ENCODE measurements at places on chromosomes 5 and 9.
A peak's percentile ranks its signal among the peaks of the same experiment; 100 is the strongest.

DNA sequence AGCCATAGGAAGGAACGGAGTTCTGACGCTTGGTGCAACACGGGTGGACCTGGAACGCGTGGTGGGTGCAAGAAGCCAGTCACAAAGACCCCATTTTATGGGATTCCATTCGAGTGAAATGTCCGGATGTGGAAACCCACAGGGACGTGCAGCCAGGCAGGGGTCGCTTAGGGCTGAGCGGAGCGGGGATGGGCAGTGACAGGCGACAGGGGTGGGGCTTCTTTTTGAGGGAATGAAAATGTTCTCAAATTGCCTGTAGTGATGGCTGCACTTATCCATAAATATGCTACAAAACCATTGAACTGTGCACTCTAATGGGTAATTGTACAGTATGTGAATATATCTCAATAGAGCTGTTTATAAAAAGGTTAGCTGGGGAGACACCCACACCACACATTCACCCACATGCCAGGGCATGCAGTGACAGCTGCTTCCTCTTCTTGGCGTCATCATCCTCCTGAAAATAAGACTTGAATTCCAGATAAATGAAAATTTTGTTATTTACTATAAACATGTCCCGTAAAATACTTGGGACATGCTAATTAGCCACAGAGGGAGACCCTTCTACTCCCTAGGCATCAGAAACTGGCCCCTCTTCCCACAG lies 71.3 kb upstream of the OLFM1 start:
- DNase-seq: no peak

GRCh38 chr5:1806974-1807373 lies 5.8 kb downstream of the NDUFS6 start:
- DNase-seq: no peak

GRCh38 chr5:103021314-103021713 lies 98.6 kb downstream of the GIN1 start:
- DNase-seq: no peak

GRCh38 chr5:53406630-53407316 lies 73.7 kb upstream of the FST start:
- no peak for DNase-seq

GRCh38 chr9:1125741-1126140 lies 75.6 kb downstream of the DMRT2 start:
- DNase-seq: no peak

- no peak for DNase-seq
These were observed 178.8 kb downstream of the CSNK1G3 start for GRCh38 chr5:123690821-123691220.

DNA sequence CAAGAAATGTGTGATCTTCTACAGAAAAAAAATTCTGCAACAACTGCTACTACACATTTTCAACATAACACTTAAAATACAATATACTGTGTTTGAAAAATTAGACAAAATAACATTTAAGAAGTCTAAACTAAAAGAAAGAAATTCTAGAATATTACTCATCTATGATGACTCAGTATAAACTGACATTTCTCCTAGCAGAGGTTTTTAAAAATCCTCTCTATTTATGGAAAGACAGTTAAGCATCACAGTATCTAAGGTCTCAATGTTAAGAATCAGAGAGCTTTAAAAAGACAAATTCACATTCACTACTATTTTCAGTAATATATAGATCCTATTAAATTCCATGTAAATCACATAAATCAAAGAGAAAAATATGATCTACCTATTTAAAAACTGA lies 61.3 kb downstream of the NR2F1-AS1 start:
- DNase-seq: no peak

DNA sequence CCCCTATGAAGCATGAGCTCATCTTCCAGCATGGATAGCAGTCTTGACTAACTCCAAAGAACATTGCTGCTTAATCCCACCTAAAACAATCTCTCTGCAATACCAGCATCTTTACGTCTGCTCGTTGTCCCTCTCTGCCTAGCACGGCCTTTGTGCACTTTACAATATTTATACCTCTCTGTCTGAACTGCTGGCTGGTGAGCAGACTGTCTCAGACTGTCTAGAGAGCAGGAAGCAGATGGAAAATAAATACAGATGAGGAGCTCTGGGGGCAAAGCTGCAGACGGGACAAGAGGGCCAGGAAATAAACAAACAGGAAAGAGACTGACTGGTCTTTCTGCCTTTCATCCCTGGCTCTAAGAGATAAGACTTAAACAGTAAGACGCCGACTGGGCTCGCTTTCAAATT lies 224.8 kb downstream of the ENC1 start:
- no peak for DNase-seq

GRCh38 chr9:35056571-35057270 lies 15.7 kb downstream of the VCP start:
- no peak for DNase-seq

GRCh38 chr5:138448481-138449398 lies 9.9 kb downstream of the REEP2 start:
- no peak for DNase-seq

DNA sequence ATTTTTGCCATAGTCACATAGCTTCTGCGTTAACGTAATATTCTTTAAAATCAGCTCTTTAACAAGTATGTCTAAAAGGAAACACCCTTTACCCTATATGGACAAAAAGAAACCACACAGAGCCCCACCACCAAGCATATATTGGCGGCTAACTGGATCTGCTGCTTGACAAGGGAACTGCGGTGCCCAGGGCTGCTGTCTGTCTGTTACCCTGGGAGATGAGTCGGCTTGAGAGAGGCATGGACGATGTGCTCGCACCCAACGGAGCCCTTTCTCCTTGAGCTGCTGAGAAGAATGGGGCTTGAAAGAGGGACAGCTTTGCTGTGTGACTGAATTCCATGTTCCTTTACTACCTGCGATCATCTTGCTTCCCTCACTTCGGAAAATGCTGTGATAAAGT lies 158.6 kb upstream of the SHB start:
- no peak for DNase-seq

DNA sequence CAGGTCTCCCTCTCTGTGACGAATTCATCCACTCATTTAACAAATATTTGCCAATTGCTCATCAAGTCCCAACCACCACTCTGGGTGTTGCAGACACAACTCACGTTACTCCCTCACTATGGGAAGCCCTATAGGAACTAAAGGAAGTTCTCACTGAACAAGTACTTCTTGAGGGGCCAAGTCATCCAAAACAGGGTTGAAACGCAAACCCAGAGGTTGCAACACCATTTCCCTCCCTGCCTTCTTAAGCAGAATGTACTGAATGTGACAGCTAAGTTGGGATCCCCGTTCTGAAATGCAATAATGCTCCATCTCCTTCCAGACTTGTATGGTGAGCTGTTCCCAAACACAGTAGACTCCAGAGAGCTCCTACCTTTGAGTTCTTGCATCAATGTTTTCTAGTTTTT lies 34.3 kb downstream of the EPB41L4B start:
- no peak for DNase-seq

GRCh38 chr9:96327694-96328352 lies 25.8 kb upstream of the HSD17B3 start:
- DNase-seq: no peak

- DNase-seq: no peak
These were observed 5.6 kb downstream of the MIGA2 start for GRCh38 chr9:129042016-129042415.

- DNase-seq: no peak
These were observed 45.3 kb upstream of the TRAF1 start for GRCh38 chr9:120971938-120972337.

- DNase-seq: no peak
These were observed 45.8 kb downstream of the EPB41L4B start for GRCh38 chr9:109274884-109275730.

DNA sequence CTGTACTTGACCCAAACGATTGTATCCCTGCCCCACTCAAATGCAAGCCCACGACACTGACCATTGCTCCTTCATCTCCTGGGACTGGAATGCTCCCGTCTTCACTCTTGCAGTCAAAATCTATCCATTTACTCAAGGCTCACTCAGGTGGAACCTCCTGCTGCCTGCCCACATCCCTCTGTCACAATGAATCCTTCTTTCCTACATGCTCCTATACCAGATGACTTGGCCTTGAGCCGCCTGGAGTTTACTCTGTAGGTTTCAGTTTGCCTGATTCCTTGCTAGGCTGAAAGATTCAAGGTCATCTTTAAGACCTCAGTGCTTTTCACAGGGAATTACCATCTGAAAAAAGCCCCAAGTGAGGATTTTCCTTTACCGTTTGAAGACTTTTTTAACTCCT lies 264.1 kb downstream of the GLIS3 start:
- no peak for DNase-seq

GRCh38 chr5:110087829-110088228 lies 398.1 kb downstream of the MAN2A1 start:
- no peak for DNase-seq

DNA sequence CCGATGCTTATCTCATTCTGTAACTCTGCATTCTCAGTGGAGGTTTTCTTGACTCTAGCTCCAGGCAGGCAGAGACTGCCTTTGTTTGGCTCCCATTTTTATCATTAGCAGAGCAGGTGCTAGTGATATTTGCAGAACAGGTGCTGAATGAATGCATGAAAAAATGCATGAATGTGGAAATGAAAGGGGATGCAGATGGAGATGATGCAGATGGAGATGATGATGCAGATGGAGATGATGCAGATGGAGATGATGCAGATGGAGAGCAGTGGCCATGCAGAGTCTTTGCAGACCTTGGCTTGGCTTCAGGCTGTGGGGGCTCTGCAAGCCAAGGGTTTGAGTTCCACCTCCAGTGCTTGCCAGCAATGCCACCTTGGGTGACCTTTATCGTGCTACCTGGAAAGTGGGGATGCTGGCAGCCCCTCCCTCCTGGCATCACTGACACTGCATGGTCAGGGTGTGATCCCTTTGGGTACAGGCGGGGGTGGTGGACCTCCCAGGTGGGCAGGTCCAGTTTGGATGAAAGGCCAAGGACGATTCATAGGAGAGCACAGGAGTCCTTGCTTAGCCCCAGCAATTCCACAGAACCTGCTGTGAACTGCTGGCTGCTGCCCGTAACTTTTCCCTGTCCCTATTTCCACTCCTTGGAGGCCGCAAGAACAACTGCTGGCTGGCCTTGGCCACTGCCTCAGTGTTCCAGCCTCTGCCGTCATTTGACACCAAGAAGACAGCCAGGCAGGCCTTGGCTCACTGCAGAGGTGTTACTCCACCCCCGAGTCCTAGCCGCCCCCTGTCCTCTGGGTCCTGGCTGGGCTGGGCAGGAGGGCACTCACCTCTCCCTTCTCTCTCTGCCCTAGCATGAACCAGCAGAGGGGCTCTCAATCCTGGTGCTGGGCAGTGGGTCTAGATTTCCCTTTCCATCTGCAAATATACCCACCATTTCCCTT lies 33.0 kb downstream of the ERGIC1 start:
- no peak for DNase-seq

DNA sequence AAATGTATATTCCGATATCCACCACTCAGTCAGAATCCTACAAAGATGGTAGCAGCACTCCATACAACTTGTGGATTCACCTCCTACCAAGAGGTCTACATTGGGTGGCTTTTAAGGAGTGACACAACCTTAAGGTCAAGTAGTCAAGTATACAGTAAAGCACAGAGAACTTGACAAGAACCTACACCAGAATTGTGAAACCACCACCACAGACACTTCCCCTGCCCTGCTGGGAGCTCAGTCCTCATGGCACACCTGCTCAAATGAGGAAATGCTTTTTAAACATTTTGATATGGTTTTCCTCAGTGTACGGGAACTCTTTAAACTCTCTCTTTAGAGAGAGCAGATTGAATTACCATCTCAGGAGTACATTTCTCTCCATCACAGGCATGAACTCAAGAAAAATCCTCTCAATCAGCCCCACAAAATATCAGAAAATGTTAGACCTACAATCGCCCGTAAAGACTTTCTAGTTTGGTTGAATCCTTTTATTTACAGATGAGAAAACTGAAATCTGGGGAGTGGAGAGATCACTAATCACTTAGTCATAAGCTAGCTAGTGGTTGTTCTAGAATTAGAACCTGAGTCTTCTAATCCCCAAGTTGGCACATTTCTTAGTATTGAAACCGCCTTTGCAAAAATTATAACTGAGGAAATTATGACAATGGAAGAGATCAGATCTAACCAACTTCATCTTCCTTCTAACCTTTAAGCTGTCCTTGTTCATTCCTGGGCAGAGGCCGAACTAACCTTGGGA lies 38.5 kb upstream of the NR4A3 start:
- DNase-seq: no peak

DNA sequence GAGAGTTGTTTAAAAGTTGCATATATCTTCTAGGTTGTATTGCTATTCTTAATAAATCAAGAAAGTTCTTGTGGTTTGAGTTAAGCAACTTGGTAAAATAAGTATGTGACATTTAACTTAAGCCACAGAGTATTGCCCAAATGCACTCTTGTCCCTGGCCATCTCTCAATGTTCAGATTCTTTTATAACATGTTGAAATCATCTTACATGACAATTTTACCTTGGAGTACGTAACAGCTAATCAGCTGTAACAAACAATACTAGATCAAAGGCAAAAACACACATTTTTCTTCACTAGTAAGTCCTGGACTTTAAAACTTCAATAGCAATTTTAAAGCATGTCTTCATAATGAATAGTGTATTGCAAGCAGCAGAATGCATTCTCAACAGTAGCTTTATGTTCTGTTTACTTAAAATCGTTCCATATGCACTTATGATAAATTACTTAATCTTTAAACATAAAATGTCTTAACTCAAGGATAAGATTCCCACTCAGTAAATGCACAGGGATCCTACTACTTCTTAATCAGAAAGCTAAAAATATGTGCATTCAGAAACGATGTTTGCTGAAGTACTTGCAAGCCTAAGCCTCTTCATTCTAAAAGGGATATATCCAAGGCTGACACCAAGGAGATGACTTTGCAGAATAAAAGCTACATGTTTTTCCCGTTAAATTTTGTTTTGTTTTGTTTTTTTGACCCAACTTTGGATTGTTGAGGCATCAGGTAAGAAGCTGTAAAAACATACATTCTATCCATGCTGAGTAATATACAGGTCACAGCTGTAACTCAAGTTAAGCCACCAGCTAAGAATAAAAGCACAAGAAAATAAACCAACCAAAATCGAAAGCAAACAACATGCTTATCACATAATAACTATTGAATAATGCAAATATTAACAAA lies 86.1 kb upstream of the NFIB start:
- no peak for DNase-seq

DNA sequence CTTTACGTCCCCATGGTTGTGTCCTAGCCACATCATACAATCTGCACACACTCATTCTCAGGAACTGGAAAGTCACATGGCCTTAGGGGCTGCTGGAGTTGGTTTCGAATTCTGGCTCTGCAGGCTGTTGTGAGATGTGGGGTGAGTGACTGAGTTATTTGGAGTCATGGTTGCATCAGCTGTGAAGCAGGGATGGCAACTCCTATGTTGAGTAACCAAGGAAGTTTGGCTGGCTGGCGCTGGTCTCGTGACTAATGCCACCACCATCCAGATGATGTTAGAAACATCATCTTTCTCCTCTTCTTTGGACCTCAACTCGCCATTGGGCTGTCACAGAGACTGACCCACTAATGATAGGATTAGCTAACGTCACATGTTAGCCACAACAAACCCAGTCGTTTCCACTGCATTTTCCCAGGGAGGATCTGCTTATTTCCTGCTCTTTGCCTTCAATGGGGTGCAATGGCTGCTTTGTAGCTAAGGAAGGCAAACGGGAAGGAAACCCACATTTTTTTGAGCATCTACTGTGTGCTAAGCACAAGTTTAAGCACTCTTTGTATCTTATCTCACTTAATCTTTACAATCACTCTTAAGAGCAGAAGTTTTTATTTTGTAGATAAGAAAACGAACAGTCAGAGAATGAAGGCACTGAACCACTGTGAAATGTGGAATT lies 78.1 kb upstream of the UBTD2 start:
- peak; percentile 13 for DNase-seq

Data from stimulated activated CD4-positive, alpha-beta T cell treated with anti-CD3 and anti-CD28 coated beads, TNF-alpha, amount 100 ng/mL, for 48 hours (primary cell).